CD8-positive, alpha-beta memory T cell (primary cell): ENCODE measurements at places on chromosomes 4 and X. TPM values are rescaled to one million over a fixed set of nuclear protein-coding genes. Genes with fewer than 3 reads are reported as not detected.

DNA sequence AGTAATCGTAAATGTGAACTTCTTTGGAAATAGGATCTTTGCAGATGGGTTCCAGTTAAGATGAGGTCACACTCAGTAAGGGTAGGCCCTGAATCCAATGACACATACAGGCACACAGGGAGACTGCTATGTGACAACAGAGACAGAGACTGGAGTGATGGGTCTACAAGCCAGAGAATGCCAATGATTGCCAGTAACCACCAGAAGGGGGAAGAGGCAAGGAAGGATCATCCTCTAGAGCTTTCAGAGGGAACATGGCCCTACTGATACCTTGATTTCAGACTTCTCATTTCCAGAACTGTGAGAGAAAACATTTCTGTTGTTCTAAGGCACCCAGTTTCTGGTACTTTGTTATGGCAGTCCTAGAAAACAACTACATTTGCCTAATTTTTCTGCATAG lies 73.1 kb upstream of the CCDC160 start:
- no peak for DNase-seq
- no peaks in the 10 kb centered on the region for H3K36me3 ChIP-seq
- no peak overlapping the region for H3K4me3 ChIP-seq
- H3K27ac ChIP-seq = no peak overlapping the region
- H3K27me3 ChIP-seq = no peaks in the 10 kb centered on the region

PDE6B gene
- 21.5 TPM for polyA plus RNA-seq

DNA sequence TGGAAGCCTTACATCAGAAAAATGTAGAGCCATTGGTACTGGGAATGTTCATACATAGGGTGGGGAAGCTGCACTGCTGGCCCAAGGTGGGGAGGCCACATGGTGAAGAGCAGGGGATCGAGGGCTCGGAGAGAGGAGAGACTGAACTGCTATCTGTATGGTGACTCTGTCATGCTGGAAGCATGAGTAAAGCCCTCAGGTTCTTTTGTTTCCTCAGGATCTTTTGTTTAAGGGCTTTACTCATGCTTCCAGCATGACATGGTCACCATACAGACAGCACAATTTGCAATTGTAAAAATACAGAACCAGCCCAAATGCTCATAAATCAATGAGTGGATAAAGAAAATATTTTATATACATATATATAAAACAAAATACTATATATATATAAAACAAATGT lies 78.4 kb downstream of the KLF8 start:
- no peaks in the 10 kb centered on the region for H3K4me1 ChIP-seq
- no peak overlapping the region for H3K27ac ChIP-seq
- H3K4me3 ChIP-seq = no peak overlapping the region
- H3K36me3 ChIP-seq = no peaks in the 10 kb centered on the region
- no peaks in the 10 kb centered on the region for H3K27me3 ChIP-seq
- no peak for DNase-seq

- DNase-seq = no peak
- H3K27me3 ChIP-seq = no peaks in the 10 kb centered on the region
- no peak overlapping the region for H3K27ac ChIP-seq
- no peaks in the 10 kb centered on the region for H3K36me3 ChIP-seq
- no peak overlapping the region for H3K4me3 ChIP-seq
Measured at GRCh38 chr4:134666640-134667039, 465.1 kb upstream of the PABPC4L start.

- no peak overlapping the region for H3K27ac ChIP-seq
- no peaks in the 10 kb centered on the region for H3K27me3 ChIP-seq
- no peaks in the 10 kb centered on the region for H3K4me1 ChIP-seq
- DNase-seq = no peak
- no peaks in the 10 kb centered on the region for H3K36me3 ChIP-seq
Measured at GRCh38 chrX:63718010-63718694, 66.9 kb downstream of the ARHGEF9 start.

WAS gene
- 33.5 TPM for polyA plus RNA-seq

GRCh38 chrX:9183481-9183880 lies 149.6 kb upstream of the FAM9B start:
- no peak for DNase-seq
- no peaks in the 10 kb centered on the region for H3K27me3 ChIP-seq
- no peaks in the 10 kb centered on the region for H3K4me1 ChIP-seq
- H3K36me3 ChIP-seq = no peaks in the 10 kb centered on the region
- no peak overlapping the region for H3K4me3 ChIP-seq
- no peak overlapping the region for H3K27ac ChIP-seq

CXCL6 gene
- polyA plus RNA-seq = not detected

- no peak overlapping the region for H3K27ac ChIP-seq
- H3K36me3 ChIP-seq = no peaks in the 10 kb centered on the region
- no peak for DNase-seq
- no peak overlapping the region for H3K4me3 ChIP-seq
Measured at GRCh38 chr4:124191329-124191728, 521.2 kb downstream of the ANKRD50 start.

- no peaks in the 10 kb centered on the region for H3K4me1 ChIP-seq
- H3K4me3 ChIP-seq = no peak overlapping the region
- no peaks in the 10 kb centered on the region for H3K36me3 ChIP-seq
Measured at GRCh38 chrX:39705290-39705689, 392.5 kb downstream of the BCOR start.

DNA sequence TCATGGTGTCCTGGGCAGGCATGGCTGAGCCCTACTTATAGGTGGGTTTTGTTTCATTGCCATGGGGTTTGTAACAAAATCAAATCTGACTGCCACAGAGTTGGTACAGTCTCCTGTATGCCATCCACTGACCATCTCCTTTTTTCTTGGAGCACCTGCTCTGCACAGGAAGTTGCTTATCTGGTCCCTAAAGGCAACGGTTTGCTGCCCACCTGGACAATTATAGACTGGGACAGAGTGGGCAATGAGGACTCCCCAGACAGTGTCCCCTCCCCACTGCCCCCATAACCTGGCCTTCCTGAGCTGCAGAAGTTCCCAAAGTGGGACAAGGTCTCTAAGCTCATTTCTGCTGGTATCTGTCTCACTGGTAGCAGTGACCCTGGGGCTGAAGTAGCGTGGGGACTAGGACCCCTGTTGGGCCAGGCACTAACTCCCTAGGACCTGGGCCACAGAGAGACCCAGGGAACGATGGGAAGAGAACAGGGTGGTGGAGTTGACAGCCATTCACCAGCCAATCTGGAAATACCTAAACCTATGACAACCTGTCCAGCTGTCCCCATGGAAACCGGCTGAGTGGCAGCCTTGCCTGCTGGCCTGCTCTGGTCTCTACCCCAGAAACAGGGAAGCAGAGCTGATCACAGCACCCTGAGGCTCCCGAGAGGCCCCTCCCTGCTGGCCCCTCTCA lies 64.7 kb downstream of the WFS1 start:
- no peaks in the 10 kb centered on the region for H3K27me3 ChIP-seq
- H3K4me3 ChIP-seq = no peak overlapping the region
- H3K4me1 ChIP-seq = peaks cover 10% of the 10 kb centered on the region
- no peak for DNase-seq

ITIH6 gene
- polyA plus RNA-seq = not detected

DNA sequence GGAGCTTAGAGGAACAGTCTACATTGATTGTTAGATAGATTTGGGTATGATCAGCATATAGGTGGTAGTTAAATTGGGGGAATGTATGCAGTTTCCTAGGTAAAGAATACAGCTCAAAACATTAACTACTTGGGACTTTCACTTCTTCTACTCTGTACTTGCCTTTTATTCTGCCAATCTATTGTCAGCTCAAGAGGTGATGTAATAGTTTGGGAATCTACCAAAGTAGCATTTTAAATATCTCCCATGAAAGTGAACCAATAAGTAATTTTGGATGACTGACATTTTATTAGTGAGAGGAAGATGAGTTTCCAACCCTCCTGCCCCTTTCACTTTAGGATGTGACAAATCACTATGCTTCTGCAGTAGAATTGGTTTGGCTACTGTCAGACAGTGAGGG lies 43.4 kb downstream of the NUDT6 start:
- no peaks in the 10 kb centered on the region for H3K27me3 ChIP-seq
- H3K36me3 ChIP-seq = no peaks in the 10 kb centered on the region
- no peak for DNase-seq
- no peak overlapping the region for H3K4me3 ChIP-seq
- no peak overlapping the region for H3K27ac ChIP-seq

DNA sequence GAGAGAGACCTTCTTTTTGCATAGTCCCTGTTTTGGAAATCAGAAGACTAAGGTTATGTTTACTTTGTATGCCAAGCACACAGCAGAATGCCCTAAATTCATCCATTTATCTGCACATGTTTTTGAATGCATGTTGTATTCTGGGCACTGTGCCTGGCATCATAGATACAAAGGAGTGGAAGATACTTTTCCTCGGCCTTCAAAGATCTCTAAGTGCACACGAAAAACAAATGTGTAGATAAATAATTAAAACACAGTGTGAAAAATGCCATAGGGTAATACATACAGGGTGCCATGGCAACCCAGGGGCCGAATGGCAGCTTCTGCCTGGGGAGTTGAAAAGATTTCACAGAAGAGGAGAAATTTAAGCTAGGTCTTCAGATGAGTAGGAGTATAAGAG lies 390.6 kb upstream of the ATOH1 start:
- H3K4me3 ChIP-seq = no peak overlapping the region
- no peaks in the 10 kb centered on the region for H3K4me1 ChIP-seq
- no peaks in the 10 kb centered on the region for H3K36me3 ChIP-seq
- no peak for DNase-seq
- H3K27ac ChIP-seq = no peak overlapping the region
- H3K27me3 ChIP-seq = no peaks in the 10 kb centered on the region

DNA sequence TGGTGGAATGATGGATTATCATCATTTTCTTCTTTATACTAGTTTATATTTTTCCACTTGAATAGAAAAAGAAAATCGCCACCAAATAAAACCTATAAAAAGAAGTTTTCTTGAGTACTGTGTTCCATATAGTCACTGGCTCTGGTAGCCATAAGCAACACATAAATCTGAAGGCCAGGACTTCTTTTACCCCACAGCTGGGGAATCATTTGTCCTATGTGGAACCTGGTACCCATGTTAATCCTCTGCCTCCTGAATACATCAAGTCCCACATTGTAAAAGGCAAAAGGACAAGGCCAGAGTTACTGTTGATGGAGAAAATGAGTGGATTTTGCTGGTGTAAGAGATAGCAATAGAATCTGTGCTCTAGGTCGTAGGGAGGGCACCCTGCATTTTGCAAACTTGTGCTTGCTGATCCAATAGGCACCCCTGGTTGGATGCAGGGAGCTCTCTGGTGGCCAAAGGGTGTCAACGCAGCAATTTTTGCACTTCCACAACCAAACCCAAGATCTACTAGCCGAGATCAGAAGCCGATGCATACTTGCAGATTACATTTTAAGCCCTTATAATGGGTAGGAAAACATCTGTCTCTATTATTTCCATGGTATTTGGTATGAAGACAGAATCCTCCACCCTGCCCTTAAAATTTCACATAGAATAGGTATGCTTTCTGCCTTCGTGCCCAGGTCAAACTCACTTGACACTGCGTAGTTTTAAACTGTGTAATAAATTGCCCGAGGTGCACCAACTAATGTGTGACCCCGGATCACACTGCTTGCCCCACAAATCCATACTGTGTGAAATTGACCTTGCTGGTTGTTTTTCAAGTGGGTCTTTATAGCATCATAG lies 146.2 kb upstream of the SCML1 start:
- H3K27ac ChIP-seq = no peak overlapping the region
- DNase-seq = no peak
- no peaks in the 10 kb centered on the region for H3K36me3 ChIP-seq
- no peaks in the 10 kb centered on the region for H3K27me3 ChIP-seq
- H3K4me3 ChIP-seq = no peak overlapping the region

DNA sequence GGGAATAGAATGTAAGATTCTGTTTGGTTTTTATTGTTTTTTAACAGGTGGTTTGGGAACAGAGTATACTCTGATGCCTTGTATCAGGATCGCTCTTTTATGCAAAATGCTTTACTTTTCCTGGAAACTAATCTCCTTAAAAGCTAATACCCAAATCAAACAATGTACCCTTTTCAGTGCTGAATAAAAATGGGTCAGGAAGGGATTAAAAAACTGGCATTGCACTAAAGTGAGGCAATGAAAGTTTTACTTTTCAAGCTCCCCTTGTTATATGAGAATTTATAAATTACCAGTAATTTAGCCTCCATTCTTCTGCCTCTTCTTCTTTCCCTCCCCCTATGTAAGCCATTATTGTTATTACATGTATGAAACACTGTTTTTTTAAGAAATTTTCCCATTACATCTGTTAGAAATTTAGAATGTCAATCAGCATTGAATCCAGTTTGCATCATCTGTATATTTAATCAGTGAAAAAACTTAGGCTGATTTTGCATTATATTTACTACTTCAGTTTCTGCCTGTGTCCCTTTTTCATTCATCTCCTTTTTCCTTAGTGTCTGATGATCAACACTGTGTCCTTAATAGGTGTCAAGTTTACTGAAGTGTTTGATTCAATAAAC lies 89.7 kb upstream of the NPNT start:
- no peak overlapping the region for H3K4me3 ChIP-seq
- no peak overlapping the region for H3K27ac ChIP-seq
- no peaks in the 10 kb centered on the region for H3K36me3 ChIP-seq
- no peaks in the 10 kb centered on the region for H3K4me1 ChIP-seq

DNA sequence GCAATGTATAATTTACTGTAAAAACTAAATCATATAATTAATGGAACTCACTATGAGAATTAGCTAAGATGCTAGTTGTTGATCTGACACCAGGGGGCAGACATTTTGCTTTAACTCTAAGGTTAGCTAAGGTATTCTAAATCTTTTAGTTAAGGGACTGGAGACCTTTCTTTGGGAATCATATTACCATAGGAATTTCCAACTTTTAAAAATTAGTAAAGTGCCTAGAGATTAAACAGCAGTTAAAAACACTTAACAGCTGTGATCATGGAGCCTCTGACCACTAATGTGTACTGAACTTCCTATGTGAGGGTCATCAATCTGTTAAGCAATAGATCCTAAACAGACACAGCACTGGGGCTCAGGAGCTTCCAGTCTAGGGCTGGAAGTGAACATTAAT lies 226.6 kb downstream of the NSUN7 start:
- H3K27ac ChIP-seq = no peak overlapping the region
- no peaks in the 10 kb centered on the region for H3K4me1 ChIP-seq
- no peaks in the 10 kb centered on the region for H3K36me3 ChIP-seq
- no peak for DNase-seq

DNA sequence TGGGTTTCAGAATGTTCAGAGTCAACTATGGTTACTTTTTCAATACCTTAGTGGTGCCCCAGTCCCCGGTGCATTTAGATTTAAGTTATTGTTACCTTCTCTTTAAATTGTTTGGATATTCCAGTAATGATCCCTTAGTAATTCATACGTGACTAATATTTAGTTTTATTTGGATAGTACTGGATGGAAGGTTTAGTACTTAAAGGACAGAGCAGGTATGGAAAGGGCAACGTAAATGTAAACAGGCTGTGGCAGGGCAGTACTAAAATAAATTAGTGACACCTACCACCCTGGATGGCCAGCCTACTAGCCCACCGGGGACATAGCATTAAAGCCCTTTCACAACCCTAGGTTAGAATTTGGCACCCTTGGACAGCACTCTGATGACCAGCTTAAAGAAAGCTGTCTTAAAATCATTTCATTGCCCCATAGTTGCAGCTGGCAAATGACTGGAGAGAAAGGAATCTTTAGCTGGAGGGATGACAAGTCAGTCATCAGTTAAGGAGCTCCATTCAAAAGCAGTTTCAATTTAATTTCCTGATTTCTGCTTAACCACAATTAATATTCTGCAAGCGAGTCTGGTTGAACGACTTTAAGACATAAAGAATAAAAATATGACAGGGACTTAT lies 16.4 kb downstream of the PLP1 start:
- DNase-seq = no peak
- no peak overlapping the region for H3K27ac ChIP-seq
- no peak overlapping the region for H3K4me3 ChIP-seq
- H3K27me3 ChIP-seq = no peaks in the 10 kb centered on the region
- no peaks in the 10 kb centered on the region for H3K4me1 ChIP-seq

- H3K27ac ChIP-seq = no peak overlapping the region
- H3K4me3 ChIP-seq = no peak overlapping the region
- no peaks in the 10 kb centered on the region for H3K4me1 ChIP-seq
- H3K36me3 ChIP-seq = no peaks in the 10 kb centered on the region
- no peak for DNase-seq
Measured at GRCh38 chr4:188971125-188971524, 831.9 kb downstream of the TRIML1 start.
